ENCODE measurements at places on chromosomes 2 and 18.

DNA sequence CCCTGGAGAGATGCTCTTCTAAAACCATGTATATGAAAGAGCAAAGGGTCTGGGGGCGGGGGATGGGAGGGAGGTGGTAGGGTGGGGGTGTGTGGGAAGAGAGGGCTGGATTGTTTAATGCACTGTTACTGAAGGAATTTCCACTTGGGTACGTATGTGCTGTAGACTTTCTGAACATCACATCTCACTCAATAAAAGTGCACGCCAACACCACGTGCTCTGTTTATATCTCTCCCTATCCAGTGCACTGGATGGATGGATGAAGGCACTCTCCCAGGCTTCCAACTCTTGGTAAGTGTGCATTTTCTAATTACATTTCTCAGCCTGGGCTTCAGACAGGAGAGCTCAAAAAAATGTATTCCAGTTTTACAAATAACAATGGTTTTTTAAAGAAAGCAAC lies 184.3 kb upstream of the SIX2 start:
- H3K4me1 ChIP-seq = no peaks in the 10 kb centered on the region
- no peaks in the 10 kb centered on the region for H3K36me3 ChIP-seq
- DNase-seq = no peak
- no peak overlapping the region for H3K4me3 ChIP-seq

DNA sequence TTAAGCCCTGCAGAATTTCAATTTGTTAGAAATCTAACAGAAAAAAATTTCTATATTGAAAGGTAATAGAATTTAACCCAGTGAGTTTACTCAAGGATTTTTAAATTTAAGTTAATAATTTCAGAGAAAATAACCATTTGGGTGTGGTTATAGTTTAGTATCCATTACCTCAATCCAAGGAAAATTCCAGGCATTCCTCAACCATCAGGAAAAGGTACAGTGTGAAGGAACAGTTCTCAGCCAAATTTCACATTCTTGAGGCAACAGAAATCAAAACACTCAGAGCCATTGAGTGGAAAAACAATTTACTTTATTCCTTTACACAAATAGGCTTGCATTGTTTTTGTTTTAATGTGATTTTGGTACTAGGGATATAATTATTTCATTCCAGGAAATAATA lies 45.6 kb downstream of the ONECUT2 start:
- no peak for DNase-seq
- H3K27me3 ChIP-seq = no peaks in the 10 kb centered on the region
- H3K4me3 ChIP-seq = no peak overlapping the region
- no peaks in the 10 kb centered on the region for H3K4me1 ChIP-seq

DNA sequence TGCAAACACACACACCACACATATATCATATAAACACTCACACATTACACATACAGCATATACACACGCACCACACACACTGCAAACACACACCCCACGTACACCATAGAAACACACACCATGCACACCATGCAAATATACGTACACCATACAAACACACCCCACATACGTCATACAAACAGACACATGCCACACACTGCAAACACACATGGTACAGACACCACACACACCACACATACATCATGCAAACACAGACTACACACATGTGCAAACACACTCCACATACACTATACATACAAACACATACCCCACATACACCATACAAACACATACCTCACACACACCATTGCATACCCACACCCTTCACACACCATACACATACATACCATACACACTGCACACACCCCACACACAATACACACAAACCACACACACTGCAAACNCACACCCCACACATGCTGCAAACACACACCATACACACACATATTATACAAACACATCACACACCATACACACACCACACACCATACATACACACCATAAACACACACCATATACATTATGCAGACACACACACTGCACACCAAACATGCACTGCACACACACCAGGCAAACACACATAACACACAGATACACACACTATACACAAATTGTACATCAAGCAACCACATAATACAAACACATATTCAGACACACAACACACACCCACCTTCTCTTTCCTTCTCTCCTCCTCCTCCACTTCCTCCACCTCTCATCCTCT lies 120.4 kb downstream of the SEPTIN10 start:
- H3K36me3 ChIP-seq = peaks cover 26% of the 10 kb centered on the region
- no peak for DNase-seq
- no peaks in the 10 kb centered on the region for H3K4me1 ChIP-seq
- no peak overlapping the region for H3K27ac ChIP-seq
- H3K4me3 ChIP-seq = no peak overlapping the region
- no peaks in the 10 kb centered on the region for H3K27me3 ChIP-seq

GRCh38 chr2:51969347-51969746 lies 937.4 kb upstream of the NRXN1 start:
- no peaks in the 10 kb centered on the region for H3K4me1 ChIP-seq
- no peaks in the 10 kb centered on the region for H3K27me3 ChIP-seq
- H3K36me3 ChIP-seq = no peaks in the 10 kb centered on the region
- H3K4me3 ChIP-seq = no peak overlapping the region
- H3K27ac ChIP-seq = no peak overlapping the region

GRCh38 chr18:25759111-25759510 lies 331.3 kb downstream of the SS18 start:
- no peak overlapping the region for H3K27ac ChIP-seq
- no peaks in the 10 kb centered on the region for H3K36me3 ChIP-seq
- DNase-seq = no peak
- no peak overlapping the region for H3K4me3 ChIP-seq
- H3K27me3 ChIP-seq = no peaks in the 10 kb centered on the region

DNA sequence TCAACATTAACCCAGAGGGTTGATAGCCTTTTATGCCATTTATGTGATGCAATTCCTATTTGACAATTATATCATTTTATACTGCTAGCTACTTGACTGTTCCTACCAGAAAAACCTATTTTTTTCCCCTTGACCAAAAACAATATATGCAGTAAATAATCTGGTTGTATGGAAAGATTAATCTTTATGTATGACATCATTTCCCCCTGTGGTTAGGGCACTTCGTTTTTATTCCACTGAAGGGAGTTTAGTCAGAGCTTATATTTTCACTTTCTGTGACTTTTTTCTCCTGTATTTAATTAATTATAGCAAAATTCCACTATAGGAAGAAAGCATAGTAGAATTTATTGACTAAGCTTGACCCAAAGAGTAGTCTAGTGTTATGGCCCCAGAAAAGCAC lies 107.6 kb downstream of the HAUS1 start:
- no peaks in the 10 kb centered on the region for H3K27me3 ChIP-seq
- peaks cover 2% of the 10 kb centered on the region for H3K4me1 ChIP-seq
- H3K4me3 ChIP-seq = no peak overlapping the region
- DNase-seq = no peak
- no peaks in the 10 kb centered on the region for H3K36me3 ChIP-seq
- H3K27ac ChIP-seq = no peak overlapping the region

DNA sequence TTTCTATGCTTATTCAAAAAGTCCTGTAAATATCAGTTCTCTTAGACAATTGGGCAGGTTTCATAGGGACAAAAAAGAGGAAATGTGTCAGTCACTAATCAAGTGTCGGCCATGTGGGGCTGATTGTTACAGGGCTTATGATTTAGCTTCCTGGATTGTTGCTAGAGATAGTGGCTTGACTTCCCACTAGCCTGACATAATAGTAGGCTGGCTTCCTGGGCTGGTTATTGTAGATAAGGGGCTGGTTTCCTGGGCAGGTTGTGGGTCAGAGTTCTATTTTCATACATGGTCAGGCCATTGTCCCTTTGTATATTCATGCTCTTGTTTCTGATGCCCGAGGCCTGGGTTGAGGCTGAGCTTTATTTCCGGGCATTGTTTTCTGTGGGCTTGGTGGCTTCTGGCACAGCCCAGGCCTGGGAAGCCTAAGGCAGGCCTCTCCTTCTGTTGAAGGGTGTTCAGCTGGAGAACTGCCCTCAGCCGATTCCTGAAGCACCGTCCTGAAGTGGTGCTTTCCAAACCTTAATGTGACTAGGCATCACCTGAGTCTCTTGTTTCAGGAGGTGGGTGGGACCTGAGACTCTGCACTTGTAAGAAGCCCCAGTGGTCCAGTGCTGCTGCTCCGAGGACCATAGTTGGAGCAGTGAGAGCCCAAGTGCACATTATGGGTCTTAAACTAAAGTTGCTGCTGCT lies 37.0 kb downstream of the CD8B2 start:
- DNase-seq = no peak
- H3K4me3 ChIP-seq = no peak overlapping the region
- no peaks in the 10 kb centered on the region for H3K36me3 ChIP-seq
- no peak overlapping the region for H3K27ac ChIP-seq
- no peaks in the 10 kb centered on the region for H3K27me3 ChIP-seq

- no peak for DNase-seq
- no peaks in the 10 kb centered on the region for H3K4me1 ChIP-seq
- no peaks in the 10 kb centered on the region for H3K27me3 ChIP-seq
- no peak overlapping the region for H3K4me3 ChIP-seq
Observed at GRCh38 chr2:224918626-224919471, 123.4 kb downstream of the DOCK10 start.

- no peak overlapping the region for H3K27ac ChIP-seq
- no peaks in the 10 kb centered on the region for H3K4me1 ChIP-seq
- no peaks in the 10 kb centered on the region for H3K27me3 ChIP-seq
- no peak for DNase-seq
Observed at GRCh38 chr2:173941567-173941966, 23.6 kb downstream of the SP3 start.

DNA sequence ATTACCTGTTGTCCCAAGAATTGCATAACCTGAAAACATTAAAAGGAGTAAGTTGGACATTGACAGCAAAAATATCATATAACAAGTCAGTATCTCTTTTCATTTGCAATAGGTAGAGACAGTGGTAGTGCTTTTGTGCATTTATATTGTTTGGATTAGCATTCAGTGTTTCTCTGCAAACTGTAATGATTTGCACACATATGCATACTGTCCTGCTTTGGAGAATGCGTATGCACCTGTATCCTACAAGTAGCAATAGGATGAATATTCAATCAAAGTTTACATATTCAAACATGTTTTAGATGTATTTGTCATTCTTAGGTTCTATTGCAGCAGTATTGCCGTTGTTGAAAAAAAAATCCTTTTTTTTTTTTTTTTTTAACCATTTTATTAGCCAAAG lies 201.9 kb downstream of the ZNF407 start:
- peaks cover 47% of the 10 kb centered on the region for H3K4me1 ChIP-seq
- H3K36me3 ChIP-seq = no peaks in the 10 kb centered on the region
- no peak overlapping the region for H3K4me3 ChIP-seq
- no peak for DNase-seq
- peak overlapping the region; percentile 75 for H3K27ac ChIP-seq

DNA sequence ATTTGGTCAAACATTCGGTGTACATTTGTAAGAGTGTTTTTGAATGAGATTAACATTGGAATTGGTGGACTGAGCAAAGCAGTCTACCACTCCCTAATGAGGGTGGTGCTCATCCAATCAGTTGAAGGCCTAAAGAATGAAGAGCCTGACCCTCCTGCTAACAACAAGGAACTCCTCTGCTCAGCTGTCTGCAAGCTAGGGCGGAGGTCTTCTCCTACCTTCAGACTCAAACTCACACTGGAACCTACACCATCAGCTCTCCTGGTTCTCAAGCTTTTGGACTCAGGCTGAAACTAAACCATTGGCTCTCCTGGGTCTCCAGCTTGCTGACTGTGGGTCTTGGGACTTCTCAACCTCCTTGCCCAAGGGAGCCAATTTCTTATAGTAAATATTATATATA lies 55.5 kb upstream of the NPAS2 start:
- no peak overlapping the region for H3K4me3 ChIP-seq
- no peaks in the 10 kb centered on the region for H3K27me3 ChIP-seq
- no peaks in the 10 kb centered on the region for H3K36me3 ChIP-seq
- peaks cover 34% of the 10 kb centered on the region for H3K4me1 ChIP-seq
- no peak for DNase-seq
- no peak overlapping the region for H3K27ac ChIP-seq

- peak overlapping the region; percentile 89 for H3K27ac ChIP-seq
- no peak overlapping the region for H3K4me3 ChIP-seq
- peaks cover 79% of the 10 kb centered on the region for H3K4me1 ChIP-seq
- no peak for DNase-seq
- no peaks in the 10 kb centered on the region for H3K27me3 ChIP-seq
Observed at GRCh38 chr2:55109219-55109891, 59.1 kb upstream of the RTN4 start.

DNA sequence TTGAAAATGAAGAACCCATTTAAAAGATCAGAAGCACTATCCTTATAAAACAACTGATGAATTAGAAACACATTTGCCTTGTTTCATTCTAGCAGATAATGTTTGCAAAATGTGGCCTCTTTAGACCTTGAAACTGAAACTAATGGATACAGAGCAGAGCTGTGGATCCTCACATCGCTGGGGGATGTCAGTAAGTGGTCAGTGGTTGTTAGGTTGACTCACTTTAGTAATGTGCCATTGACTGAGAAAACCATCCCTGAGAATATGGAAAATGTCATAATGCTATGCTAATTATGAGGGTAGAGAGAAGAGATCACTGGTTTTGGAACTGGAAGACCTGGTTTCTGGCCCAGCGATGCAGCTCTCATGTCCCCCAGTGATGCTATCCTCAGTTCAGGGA lies 176.7 kb downstream of the MYO1B start:
- no peak for DNase-seq
- H3K27ac ChIP-seq = no peak overlapping the region
- H3K4me1 ChIP-seq = no peaks in the 10 kb centered on the region
- no peaks in the 10 kb centered on the region for H3K27me3 ChIP-seq
- H3K4me3 ChIP-seq = no peak overlapping the region

DNA sequence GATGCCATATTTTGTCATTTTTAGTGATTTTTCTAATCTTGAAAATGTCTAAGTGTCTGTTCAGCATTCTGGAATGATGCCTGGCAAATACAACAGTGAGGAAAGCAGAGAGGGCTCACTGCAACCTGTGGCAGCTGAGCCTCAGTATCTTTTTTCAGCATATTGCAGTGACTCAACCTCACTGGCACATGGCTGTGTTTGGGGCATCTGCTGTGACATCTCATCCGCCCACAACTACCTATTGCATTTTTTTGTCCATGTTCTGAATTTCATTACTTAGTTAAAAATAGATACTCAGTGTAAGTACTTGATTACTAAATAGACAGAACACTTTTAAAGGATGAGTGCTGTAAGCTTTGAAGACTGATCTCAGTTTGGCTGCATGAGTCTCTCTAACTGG lies 10.7 kb downstream of the BABAM2 start:
- H3K27me3 ChIP-seq = no peaks in the 10 kb centered on the region
- no peak for DNase-seq
- peaks cover 3% of the 10 kb centered on the region for H3K4me1 ChIP-seq
- no peak overlapping the region for H3K4me3 ChIP-seq

GRCh38 chr2:227460070-227460485 lies 11.9 kb upstream of the AGFG1 start:
- H3K4me3 ChIP-seq = no peak overlapping the region
- no peaks in the 10 kb centered on the region for H3K27me3 ChIP-seq
- no peak overlapping the region for H3K27ac ChIP-seq
- no peak for DNase-seq
- H3K36me3 ChIP-seq = no peaks in the 10 kb centered on the region
- no peaks in the 10 kb centered on the region for H3K4me1 ChIP-seq

Data from sigmoid colon (tissue), 7 donors.